ENCODE measurements at places on chromosomes 5 and 9. TPM values are rescaled to one million over a fixed set of nuclear protein-coding genes. Genes with fewer than 3 reads are reported as not detected.

Gene EDIL3
- total RNA-seq: 442 TPM

Gene CTNND2
- total RNA-seq: not detected

Gene HAVCR2
- total RNA-seq: 0.43 TPM

Gene ANP32B
- total RNA-seq: 16.5 TPM

Gene C9
- total RNA-seq: 0.54 TPM

Gene DMRT3
- total RNA-seq: not detected

Gene CYLC2
- not detected for total RNA-seq

Gene SLC36A3
- not detected for total RNA-seq

All from articular chondrocyte of knee joint (primary cell).